ENCODE measurements at places on chromosomes 13 and 19. TPM values are rescaled to one million over a fixed set of nuclear protein-coding genes. Genes with fewer than 3 reads are reported as not detected.

GRCh38 chr19:18966307-18966706 lies 25.3 kb upstream of the HOMER3 start:
- DNase-seq = no peak

- DNase-seq = no peak
Observed at GRCh38 chr13:98900442-98900841, 77.4 kb downstream of the DOCK9 start.

- DNase-seq = no peak
Observed at GRCh38 chr19:49975051-49975450, 14.1 kb upstream of the SIGLEC11 start.

DNA sequence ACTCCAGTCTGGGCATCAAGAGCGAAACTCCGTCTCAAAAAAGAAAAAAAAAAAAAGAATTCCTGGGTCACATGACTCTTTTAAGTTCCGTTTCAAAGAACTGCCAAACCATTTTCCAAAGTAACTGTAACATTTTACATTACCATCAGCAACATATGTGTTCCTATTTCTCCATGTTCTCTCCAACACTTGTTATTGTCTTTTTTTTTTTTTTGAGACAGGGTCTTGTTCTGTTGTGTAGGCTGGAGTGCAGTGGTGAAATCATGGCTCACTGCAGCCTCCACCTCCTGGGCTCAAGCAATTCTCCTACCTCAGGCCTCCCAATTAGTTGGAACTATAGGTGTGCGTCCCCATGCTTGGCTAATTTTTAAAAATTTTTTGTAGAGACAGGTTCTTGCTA lies 6.5 kb downstream of the LGALS7B start:
- no peak for DNase-seq

DNA sequence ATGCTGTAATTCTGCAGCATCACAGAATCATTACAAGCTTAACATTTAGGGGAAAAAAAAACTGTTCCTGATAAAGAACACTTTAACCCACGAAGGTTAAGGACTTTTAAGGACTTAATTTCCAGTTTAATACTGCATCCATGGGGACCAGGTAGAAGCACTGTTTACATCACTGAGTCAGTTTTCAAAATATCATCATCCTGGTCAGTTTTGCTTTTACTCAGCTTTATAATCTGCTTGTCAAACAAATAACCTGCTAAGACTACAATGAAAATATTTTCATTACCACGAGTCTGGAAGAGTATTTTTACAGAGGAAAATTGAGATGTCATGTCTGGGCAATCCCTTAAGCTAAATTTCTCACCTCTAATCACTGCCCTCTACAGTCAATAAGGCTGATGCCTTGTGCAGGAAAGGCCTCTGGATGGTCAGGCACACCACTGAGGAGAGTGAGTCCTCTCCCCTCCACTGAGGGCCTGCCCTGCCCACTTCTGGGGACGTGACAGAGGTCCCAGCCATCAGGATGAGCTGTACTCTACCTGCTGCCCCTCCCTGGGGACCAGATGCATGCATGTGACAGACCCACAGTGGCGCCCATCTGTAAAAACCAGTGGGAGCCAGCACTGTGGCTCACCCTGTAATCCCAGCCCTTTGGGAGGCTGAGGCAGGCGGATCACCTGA lies 31.0 kb downstream of the FOXO1 start:
- no peak for DNase-seq

- DNase-seq = no peak
Observed at GRCh38 chr13:30145709-30146367, 161.5 kb downstream of the KATNAL1 start.

GRCh38 chr13:29887686-29888085 lies 37.3 kb upstream of the UBL3 start:
- no peak for DNase-seq

The DPF1 gene
- total RNA-seq = 2.6 TPM

GRCh38 chr13:33184112-33184490 lies 101.5 kb downstream of the STARD13 start:
- no peak for DNase-seq

All from epithelial cell of proximal tubule (primary cell).